Endodermal cell (in vitro differentiated cells): ENCODE measurements at places on chromosomes 11 and 22. TPM values are rescaled to one million over a fixed set of nuclear protein-coding genes. Genes with fewer than 3 reads are reported as not detected.

RFPL1 gene
- 0.35 TPM in 1 of 3 replicates, not detected in the others for total RNA-seq

TSSK2 gene
- total RNA-seq, result not detected in 2 replicates

NXPE1 gene
- not detected in 3 replicates for total RNA-seq

TRIM68 gene
- 12.7 to 14.9 TPM (median 13.8 TPM) in 3 replicates for total RNA-seq

DNA sequence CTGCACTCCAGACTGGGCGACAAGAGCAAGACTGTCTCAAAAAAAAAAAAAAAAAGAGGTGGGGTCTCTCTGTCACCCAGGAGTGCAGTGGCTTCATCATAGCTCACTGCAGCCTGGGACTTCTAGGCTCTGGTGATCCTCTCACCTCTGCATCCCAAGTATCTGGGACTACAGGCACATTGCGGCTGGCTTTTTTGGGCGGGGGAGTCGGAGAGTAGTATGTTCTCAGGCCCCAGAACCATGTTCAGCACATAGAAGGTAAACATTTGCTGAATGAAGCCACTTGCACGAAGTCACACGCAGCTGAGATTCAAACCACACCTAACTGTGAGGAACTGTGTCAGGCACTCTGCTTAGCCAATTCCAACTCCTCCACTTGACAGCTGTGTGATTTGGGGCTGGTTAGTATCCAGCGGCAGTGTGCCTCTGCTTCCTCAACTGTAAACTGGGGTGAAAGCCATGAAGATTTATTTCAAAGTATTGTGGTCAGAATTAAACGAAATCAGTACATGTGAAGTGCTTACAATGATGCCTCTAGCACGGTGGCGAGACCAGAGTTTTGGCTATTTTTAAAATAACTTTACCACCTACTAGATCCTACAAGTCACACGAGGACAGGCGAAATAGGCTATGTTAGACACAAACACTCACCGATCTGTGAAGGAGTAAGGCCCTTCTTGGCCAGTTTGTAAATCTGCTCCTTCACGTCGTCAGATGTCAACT is 789 bp downstream of the RPS13 start:
- peaks cover 7% of the 10 kb centered on the region for H3K4me1 ChIP-seq
- H3K36me3 ChIP-seq, result peaks cover 27% of the 10 kb centered on the region
- peak overlapping the region; percentile 59 for H3K27ac ChIP-seq

GRCh38 chr22:21108379-21109115 is 62.8 kb downstream of the LRRC74B start:
- no peak for DNase-seq
- no peaks in the 10 kb centered on the region for H3K27me3 ChIP-seq
- no peak overlapping the region for H3K4me3 ChIP-seq
- no peaks in the 10 kb centered on the region for H3K36me3 ChIP-seq
- no peak overlapping the region for H3K27ac ChIP-seq
- H3K4me1 ChIP-seq, result no peaks in the 10 kb centered on the region
